ENCODE measurements at places on chromosomes 3 and 15.

DNA sequence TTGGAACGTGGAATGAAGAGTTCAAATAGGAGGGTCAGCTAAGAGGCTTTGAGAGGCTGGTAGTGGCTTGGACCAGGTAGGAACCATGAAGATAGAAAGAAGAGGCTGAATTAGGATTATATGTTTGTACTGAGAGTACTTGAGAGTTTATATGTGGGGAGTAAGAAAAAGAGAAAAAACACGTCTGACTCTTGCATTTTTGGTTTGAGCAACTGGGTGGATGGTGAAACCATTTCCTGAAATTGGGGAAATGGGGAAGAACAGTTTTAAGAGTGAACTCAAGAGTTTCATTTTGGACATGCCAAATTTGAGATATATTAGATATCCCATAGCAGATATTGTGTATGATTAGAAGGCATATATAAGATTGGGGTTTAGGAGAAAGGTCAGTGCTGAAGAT, 92.9 kb upstream of the TNIK start:
- DNase-seq = no peak

- no peak for DNase-seq
These were observed 55.4 kb upstream of the KCNMB2 start for GRCh38 chr3:178480795-178481194.

GRCh38 chr3:54137311-54137710, 15.0 kb downstream of the CACNA2D3 start:
- DNase-seq = no peak

DNA sequence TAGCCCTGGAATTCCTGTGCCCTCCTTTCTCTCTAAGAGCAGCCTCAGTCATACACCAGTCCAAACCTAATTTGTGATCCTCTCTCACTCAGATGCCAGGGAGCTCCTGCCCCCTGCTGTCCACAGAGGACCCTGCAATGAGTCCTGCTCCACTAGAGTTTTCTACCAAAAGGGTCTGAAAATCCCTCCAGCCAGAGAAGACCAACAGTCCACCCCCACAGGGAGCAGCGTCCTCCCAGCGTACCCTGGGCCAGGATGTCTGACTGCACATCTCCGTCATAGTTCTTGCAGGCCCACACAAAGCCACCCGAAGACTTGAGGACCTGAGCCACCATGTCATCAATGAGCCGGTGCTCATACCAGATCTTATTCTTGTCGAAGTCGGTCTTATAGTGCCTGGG, 15.4 kb downstream of the IDH2 start:
- no peak for DNase-seq

- no peak for DNase-seq
These were observed 4.7 kb downstream of the INAFM2 start for GRCh38 chr15:40328176-40328575.

DNA sequence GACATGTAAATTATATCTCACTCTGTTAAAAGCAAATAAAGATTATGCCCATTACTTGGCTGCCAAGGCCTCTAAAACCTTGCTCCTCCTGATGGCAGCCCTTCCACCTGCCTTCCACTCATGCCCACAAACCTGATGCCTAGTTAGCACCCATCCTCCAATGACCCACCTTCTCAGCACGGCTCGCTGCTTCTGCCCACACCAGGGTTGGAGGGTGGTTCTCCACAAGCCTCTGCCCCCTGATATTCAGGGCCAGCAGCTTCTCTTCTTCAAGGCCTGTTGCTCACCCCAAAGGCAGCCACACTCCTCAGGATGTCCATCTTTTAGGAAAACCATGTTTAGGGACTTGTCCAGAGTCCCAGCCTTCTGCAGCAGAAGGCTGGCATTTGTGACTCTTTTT, 263.4 kb upstream of the TLE3 start:
- DNase-seq = no peak

- peak; percentile 29 for DNase-seq
These were observed 72.6 kb upstream of the TNFSF10 start for GRCh38 chr3:172595664-172596393.

DNA sequence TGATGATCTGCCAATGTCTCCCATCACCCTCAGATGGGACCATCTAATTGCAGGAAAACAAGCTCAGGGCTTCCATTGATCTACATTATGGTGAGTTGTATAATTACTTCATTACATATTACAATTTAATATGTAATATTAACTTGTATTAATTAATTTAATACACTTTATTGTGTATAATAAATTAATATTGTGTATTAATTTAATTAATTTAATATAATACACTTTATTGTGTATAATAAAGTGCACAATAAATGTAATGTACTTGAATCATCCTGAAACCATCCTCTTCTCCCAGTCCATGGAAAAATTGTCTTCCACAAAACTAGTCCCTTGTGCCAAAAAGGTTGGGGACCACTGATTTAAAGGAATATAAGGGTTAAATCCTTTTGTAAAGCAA, 123.4 kb downstream of the FBN1 start:
- no peak for DNase-seq

DNA sequence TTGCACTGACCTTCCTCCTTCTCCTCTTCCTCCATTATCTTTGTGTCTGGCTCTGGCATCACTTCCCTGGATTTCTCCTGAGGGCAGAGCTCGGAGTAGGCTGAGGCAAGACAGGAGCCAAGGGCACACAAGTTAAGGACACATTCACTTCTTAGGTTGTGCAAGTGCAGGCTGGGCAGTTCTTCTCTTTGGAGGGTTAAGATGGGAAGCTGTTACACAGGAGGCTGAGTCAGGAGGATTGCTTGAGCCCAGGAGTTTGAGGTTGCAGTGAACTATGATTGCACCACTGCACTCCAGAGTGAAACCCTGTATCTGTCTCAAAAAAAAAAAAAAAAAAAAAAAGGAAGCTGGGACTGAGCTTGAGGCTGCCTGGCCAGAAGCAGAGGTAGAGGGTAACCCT, 176.2 kb upstream of the ANKRD28 start:
- no peak for DNase-seq

GRCh38 chr3:46422617-46423016, 15.6 kb downstream of the CCRL2 start:
- no peak for DNase-seq

- no peak for DNase-seq
These were observed 40.5 kb upstream of the CSPG4 start for GRCh38 chr15:75753145-75753544.

DNA sequence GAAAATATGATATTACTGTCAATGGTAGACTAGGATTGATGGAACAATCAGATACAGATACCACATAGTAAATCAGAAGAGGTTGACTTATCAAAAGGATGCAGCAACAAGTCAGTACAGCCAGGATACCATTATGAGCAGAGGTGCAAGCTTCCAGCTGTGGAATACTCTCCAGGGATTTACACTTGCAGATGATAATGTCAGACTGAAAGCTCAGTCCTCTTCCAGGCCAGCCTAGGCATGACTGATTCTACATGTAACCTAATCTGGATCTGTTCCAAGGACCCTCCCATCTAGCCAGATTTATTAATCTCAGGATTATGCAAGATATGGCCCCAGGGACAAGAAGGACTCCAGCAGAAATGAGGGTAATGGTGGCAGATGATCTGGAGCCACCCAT, 8.2 kb downstream of the FILIP1L start:
- DNase-seq = no peak

DNA sequence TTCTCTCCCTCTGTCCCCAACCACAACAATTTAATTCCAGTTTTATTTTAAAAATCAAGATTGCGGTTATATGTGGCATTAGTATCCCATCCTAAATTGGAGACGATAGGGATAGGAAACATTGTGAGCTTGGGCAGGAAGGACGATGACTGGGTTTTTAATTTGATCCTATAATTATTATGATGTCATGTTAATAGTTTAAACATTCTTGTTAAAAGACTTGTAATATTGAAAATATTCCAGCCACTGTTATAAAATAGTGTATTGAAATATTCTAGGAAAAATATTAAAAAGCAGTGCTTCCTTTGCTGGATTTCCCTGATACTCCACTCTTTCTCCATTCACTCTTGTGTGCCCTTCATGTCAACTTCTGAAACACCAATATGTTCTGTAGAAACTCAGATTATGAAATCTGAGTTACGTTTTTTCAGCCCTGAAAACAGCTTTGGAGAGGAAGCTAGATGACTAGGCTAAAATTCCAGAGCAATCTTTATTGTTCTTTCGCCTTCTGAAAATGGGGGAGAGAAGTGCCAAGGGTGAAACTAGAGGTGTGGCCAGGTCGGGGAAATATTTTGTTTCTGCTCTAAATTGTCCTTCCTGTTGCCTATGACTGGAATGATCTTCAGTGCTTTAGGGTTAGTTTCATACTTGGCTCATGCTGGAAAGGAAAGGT, 46.1 kb upstream of the MAP3K13 start:
- no peak for DNase-seq

DNA sequence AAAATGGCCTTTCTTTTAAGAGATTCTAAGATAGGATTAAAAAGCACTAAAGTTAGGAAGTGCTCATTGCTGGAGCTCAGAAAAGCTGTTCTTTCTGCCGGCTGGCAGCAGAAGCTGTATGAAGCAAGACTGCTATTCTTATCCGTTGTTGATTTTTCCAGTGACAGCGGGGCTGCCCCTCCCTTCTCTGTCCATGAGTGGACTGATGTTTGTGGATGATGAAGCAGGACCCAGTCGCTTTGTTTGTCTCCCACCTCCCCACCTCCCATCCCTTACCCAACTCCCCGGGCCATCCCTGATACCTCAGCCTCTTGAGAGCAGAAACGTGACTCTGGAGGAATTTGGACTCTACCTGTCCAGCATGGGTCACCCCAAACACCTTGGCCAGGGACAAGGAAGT, 10.3 kb upstream of the MUSTN1 start:
- DNase-seq = no peak

GRCh38 chr3:12227833-12228232, 61.0 kb upstream of the PPARG start:
- peak; percentile 69 for DNase-seq

DNA sequence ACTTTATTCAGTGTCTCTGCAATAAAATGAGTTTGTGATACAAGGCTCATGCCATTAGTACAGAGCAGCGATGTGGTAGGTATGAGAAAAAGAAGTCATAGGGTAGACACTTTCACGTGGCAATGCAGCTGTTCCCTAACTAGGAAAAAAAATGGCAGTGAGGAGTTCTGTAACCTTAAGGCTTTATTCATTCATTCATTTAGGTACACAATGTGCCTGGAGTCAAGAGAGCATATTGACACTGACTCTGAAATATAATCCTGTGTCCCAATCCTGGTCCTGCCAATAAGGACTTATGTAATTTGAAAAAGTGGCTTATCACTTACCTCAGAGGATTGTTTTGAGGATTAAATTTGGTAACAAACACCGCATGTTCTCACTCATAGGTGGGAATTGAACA, 173.0 kb upstream of the AZI2 start:
- no peak for DNase-seq

DNA sequence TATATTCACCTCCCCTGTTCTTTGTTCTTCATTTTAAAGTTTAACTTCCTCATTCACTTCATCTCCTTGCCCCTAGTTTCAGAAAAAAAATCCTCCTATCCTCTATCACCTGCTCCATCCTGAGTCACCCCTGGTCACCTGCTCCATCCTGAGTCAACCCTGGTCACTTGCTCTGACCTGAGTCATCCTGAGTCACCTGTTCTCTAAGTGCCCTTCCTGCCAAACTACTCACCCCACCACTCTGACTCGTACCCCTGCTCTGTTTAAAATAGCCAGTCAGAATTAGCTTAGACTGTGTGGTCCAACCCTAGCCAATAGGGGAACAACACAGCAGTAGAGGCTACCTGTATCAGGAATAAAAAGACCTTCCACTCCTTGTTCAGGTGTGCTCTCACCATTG, 716.9 kb downstream of the ZBBX start:
- DNase-seq = no peak

DNA sequence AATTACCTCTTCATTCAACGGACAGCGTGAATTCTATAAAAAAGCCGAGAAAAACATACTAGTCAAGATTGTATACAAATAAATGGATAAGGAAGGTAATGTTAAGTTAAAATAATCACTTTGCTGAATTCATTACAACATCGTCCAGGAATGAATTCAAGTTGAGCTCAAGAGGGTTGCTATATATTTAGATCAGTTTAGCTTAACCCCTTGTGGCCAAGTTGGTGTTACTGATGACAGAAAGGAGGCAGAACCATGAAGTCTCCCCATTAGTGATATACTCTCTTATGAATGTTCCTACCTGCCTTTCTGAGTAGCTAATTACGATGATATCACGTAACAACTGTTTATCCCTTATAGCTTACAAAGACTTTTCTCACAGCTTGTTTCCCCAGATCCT, 34.9 kb downstream of the UBR1 start:
- no peak for DNase-seq

GRCh38 chr3:111373861-111374260, 168.1 kb upstream of the CD96 start:
- DNase-seq = no peak

- DNase-seq = no peak
These were observed 22.7 kb upstream of the IREB2 start for GRCh38 chr15:78415284-78415683.

DNA sequence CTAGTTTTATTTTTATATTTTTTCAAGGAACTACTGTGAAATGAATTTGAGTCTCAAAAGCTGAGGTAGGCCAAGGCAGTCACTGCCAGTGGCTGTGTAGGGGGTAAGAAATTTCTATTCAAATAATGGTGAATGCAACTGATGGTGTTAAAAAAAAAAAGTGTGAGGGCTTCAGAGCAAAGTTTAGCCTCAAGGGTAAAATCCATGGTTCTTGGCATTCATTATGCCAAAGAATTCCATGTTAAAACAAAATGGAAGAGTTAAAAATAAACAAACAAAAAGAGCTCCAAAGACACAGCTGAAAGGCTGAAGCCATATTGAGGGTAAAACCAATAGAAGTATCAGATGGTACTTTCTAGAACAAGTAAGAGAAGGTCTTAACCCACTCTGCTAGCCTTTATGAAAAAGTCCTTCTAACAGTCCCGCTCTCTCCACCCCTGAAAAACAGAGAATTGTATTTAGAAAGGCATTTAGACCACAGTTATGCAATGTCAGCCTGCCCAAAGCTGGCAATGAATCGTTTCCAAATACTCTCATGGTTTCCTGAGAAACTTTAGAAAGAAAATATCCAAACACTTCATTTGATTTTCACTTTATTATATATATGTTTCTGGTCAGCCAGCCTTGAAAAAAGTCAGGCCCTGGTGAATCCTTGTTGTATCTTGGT, 158.4 kb upstream of the GMNC start:
- DNase-seq = no peak

- no peak for DNase-seq
These were observed 189.6 kb downstream of the XXYLT1 start for GRCh38 chr3:195081242-195081963.

DNA sequence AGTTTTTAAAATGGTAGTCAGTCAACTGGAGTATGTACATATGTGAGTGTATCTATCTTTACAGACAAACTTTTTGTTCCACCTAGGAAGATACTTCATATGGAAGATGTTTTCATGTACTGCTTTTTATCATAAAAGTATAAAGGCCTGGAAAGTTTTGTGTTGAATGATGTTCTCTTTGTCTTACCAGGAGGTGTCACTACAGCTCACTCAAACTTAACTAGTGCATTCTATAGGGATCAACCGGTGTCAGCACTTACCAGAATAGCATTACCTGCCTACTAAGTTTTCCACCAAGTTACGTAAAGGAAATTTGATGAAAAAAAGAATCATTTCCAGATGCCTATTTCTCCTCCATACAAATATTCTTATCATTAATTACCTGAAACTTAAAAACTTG, 522.6 kb upstream of the SEMA6D start:
- DNase-seq = no peak

GRCh38 chr15:49693498-49693897, 72.7 kb downstream of the DTWD1 start:
- DNase-seq = no peak

GRCh38 chr3:151183265-151183671, 19.7 kb downstream of the GPR171 start:
- no peak for DNase-seq

Measured in AG09309 (cell line).